ENCODE measurements at places on chromosomes 5 and 9. TPM values are rescaled to one million over a fixed set of nuclear protein-coding genes. Genes with fewer than 3 reads are reported as not detected.
A peak's percentile ranks its signal among the peaks of the same experiment; 100 is the strongest.

GRCh38 chr5:62208218-62208852, 97.7 kb upstream of the KIF2A start:
- peak; percentile 6 for DNase-seq

DNA sequence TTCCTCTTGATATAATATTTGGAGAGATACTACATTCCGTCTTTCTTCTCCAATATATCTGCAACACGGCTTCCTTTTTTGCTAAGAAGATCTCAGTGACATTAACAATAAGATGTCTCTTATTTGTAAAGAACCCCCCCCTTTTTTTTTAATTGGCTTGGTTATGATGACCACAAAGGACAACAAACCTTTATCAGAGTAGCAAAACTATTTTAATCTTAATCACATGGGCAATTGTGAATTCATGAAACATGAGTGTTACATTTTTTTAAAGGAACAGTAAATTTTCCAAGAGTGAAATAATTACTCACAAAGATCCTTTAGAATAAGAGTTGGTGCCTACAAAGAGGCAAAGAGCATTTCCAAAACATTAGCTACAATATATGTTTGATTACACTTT, 554.1 kb downstream of the MAT2B start:
- no peak for DNase-seq

GRCh38 chr9:136303066-136303824, 649 bp downstream of the CCDC187 start:
- DNase-seq: no peak

GRCh38 chr5:136769900-136770684, 404.7 kb upstream of the TRPC7 start:
- DNase-seq: peak; percentile 86

GRCh38 chr5:169071-169727, 22.1 kb upstream of the LRRC14B start:
- no peak for DNase-seq

DNA sequence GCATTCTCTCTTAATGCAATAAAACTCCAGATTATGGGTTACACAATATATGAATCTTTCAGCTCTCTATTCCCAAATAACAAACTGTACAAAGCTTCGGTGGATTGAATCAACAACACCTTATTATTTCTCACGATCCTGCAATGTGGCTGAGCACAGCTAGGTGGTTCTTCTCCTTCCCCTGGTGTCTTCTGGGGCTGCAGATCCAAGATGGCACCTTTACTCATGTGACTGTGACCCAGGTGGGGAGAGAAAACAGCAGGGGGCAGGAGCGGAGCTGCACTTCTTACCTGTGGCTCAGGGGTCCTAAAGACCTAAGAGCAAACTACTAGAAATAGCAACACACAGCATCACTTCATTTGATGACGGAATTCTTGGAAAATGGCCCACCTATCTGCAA, 233.1 kb downstream of the IRX1 start:
- DNase-seq: no peak

DNA sequence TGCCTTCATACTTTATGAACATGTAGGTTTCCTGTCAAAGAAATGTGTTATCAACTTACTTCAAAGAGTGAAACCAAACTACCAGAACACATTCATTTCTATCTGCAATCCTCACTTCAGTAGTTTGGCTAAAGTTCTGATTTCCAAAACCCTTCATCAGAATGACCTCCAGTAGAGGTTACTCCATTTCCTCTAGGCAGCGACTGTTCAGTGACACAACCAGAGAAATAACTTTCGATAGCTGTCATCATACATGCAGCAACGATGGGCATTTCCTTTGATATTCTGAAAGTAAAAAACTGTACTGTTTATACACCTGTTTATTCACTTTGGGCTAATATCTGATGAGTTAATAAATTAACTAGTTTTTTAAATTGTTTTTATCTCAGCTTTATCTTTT, 532.5 kb upstream of the IZUMO3 start:
- DNase-seq: no peak

- no peak for DNase-seq
Observed at GRCh38 chr5:174532455-174533453, 191.6 kb upstream of the MSX2 start.

DNA sequence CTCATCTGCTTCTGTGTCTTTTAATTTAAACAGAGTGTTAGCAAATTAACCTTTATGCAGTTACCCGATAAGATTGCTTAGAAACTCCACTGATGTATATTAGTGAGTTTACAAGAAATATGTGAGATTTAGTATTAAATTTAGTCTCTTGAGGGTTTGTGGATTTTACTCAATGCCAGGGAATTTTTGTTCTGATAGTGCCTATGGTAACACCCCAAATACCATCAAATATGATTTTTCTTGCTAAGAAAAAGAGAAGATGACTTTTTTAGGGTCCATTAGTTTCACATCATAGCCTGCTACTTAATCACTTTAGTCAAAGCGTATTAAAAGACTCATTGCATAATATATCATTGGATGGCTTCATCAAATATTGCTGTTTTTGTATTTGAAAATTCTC, 224.9 kb downstream of the PCSK5 start:
- no peak for DNase-seq

- no peak for DNase-seq
Observed at GRCh38 chr5:95445995-95446394, 54.8 kb downstream of the FAM81B start.

GRCh38 chr9:87478226-87478992, 19.3 kb upstream of the DAPK1 start:
- no peak for DNase-seq

DNA sequence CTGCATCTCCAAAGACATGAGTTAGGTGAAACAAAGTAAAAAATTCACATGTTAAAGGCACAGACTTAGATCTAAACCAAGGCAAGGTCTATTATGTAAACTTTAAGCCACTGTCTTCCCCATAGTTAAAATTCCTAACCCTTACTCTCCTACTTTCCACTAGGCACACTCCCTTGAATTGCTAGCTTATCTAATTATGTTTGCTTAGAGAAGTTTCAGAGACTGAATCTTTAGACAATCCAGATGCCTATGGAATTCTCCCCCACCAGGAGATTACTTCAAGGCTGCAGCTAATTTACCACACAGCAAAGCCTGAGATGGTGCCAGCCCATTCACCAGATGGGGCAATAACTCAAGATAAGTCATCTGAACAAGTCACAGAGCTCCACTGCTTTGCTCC, 803.1 kb upstream of the COX7C start:
- DNase-seq: no peak

- no peak for DNase-seq
Observed at GRCh38 chr9:120387257-120388002, 192.5 kb downstream of the CDK5RAP2 start.

DNA sequence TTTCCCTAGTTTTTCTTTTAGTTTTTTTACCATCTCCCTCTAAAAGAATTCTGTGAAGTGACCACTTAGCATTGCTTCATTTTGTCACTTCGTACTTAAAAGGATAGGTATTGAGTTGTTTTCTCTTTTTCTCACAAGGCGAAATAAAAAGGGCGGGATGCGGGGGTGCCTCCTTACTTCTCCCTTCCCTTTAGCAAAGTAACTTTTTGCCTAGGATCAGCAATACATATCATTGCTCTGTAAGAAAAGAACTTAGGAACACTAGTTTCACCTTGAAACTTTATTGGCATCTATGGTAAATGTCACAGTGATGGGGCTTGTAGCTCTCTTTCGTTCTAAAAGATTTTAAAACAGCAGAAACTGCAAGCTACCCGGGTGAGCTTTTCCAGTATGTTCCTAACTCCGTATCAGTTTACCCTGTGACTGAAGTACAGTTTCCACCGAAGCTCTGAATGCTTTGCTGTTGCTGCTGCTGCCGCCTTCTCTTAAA, 4.1 kb downstream of the PRDM6 start:
- DNase-seq: no peak

DNA sequence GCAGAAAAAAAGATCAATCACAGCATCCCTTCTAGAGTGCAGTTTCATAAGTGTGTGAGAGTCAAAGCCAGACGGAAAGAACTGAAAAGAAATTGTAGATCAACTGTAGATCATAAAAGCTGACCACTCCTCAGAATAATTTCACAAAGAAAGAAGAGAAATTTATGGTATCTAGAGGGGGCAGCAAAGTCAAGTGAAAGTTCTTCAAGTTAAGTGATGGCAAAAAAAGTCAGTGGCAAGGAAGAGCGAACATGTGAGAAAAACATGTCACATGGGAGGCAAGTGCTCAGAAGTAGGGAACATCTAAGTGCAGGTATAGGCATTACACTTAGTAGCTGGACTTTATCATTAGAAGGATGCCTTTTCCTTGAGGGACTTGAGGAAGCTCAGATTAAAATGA, 245.1 kb upstream of the ISL1 start:
- no peak for DNase-seq

GRCh38 chr5:34007201-34007620, 639 bp downstream of the AMACR start:
- peak; percentile 41 for DNase-seq

DNA sequence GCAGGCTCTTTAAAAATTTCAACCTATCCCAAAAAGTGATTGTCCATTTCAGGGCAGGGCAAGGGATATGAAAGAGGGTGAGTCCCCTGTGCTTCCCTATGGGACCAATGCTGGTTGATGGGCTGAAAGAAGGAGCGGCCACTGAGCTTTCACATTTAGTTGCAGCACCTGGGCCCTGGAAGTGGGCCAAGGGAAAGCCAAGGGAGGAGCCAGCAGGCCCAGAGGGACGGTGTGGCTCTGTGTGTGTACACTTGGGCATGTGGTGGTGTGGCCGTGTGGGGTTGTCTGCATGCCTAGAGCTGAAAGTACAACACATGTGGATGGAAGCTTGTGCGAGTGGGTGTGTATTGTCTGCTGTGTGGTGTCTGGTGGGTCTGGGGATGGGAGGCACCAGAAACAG, 14.0 kb upstream of the PSMD5 start:
- DNase-seq: no peak

DNA sequence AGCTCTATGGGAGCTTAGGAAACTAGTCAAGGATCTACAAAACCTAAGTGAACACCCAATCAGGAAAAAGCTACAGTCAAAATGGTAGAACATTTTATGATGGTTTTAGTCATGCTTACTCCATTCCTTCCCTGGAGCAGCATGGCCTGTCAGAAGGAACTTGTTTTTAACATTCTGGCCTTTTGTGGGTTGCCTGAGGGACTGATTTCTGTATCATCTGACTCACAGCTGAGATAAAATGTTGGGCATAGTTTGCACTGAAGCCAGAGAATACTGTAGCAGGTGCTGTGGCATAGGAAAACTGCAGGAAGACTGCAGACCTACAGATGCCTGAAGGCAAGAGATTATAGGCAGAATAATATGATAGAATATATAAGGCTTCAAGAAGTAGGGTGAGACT, 719.6 kb upstream of the GRAMD2B start:
- DNase-seq: no peak

DNA sequence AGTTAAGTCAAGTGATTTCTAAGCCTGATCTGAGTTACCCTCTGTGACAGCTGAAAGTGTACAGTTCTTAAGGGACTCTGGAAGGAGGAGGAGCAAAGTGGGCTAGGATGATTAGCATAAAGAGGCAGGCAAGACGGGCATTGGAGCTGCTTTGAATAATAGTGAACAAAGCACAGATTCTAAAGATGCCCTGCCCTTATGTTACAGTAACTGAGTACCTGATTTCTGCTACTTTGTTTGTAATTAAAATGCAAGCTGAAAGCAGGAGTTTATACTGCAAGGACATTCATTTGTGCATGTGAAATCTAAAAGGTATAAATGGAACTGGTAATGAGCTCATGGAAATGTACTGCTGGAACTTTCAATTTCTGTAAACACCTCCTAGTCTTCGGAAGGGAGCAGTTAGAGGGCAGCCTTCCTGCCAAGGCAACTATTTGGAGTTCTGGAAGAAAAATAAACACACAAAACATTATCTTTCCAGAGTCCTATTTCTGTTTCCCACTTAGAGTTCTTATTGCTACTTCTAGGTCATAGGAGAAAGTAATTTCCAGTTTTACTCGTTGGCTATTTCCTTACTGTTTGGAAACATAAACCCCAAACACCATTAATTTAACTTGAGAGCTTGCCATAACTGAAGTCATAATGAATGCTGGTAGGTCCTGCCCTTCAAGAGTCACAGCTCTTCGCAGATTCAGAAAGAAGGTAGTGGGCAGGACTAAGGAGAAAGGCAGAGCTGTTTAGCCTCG, at the start of gene RANBP3L:
RANBP3L (minus strand) TSS at position 45 of the 746 bp plus-strand sequence. CDS start 486 bp downstream, outside the sequence.
- peak; percentile 60 for DNase-seq

GRCh38 chr5:67181648-67182221, 14.9 kb downstream of the CD180 start:
- DNase-seq: no peak

GRCh38 chr5:113278976-113279375, 155.8 kb downstream of the TSSK1B start:
- DNase-seq: no peak

DNA sequence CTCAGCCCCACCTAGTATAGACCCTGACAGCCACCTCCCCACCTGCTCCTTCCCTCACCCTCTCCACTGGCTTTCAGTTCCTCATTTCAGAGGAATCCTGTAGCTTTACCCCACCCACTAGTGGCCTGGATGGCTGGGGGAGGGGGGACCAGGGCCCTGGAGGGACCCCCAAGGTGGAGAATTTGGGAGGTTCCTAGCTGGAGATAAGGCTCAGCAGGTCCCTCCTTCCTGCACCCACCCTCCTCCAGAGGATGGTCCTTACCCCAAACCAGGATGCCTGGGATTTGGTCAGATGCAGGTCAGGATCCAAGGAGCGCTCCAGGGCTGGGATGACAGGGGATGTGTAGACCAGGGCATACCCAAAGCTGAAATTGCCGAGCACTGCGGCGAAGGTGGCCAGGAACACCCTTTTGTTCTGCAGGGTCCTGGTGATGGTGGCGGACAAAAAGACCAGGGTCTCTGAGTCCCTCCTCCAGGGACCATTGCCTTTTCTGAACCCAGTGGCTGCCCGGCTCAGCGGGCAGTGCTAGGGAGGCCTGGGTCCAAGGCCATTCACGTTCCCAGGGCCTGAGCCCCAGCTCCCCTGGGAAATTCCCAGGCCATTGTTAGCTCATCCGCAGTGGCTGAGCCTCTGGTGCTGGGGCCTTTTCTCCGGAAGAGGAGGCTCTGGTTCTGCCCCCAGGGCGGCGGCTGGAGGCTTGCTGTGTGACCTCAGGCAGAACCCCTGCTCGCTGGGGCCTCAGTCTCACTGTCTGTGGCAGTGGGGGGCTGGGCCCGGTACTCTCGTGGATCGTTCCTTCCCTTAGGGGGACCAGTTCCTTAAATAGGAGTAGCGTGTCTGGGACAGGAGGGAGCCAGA, 678 bp downstream of the SLC2A6 start:
- DNase-seq: peak; percentile 82

- no peak for DNase-seq
Observed at GRCh38 chr9:113772121-113772810, 103.8 kb upstream of the ZNF618 start.

Gene URM1
- 22.7 TPM for total RNA-seq

Gene ISL1
- not detected for total RNA-seq

Gene SLC4A9
- not detected for total RNA-seq

Gene SPARC
- total RNA-seq: 0.54 TPM

Data from Karpas-422 (cell line).